ENCODE measurements at places on chromosomes 7 and 10.

- DNase-seq: no peak
Measured at GRCh38 chr10:97910661-97911060, 61.0 kb downstream of the GOLGA7B start.

DNA sequence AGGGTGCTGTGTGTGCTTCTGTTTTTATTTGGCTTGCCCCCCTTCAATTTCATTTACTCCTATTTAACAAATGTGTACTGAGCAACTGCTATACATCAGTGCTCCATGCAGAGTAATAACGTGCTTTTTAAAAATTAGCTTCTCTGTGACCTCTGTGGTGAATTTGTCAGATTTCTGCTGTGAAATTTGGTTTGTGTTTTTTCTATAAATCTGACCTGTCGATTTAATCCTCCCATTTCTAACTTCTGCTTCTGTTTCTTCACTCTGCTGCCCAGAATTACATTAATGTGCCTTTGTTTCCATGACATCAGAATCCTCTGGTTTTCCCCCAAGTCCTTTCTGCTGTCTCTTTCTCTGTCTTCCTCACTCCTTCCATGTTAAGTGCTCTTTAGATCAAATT lies 123.8 kb upstream of the CACNA2D1 start:
- DNase-seq: no peak

- DNase-seq: no peak
Measured at GRCh38 chr10:35136263-35136815, 9.7 kb downstream of the CREM start.

GRCh38 chr7:51242881-51243518 lies 73.6 kb downstream of the COBL start:
- no peak for DNase-seq

- DNase-seq: peak; percentile 11
Measured at GRCh38 chr10:127907411-127908105, 655 bp downstream of the PTPRE start.

GRCh38 chr10:50234486-50234885 lies 16.8 kb downstream of the ASAH2 start:
- DNase-seq: no peak
